ENCODE measurements at places on chromosomes 6 and 20. TPM values are rescaled to one million over a fixed set of nuclear protein-coding genes. Genes with fewer than 3 reads are reported as not detected.

- no peak for DNase-seq
Measured at GRCh38 chr6:118992186-118992795, 57.3 kb upstream of the MCM9 start.

DNA sequence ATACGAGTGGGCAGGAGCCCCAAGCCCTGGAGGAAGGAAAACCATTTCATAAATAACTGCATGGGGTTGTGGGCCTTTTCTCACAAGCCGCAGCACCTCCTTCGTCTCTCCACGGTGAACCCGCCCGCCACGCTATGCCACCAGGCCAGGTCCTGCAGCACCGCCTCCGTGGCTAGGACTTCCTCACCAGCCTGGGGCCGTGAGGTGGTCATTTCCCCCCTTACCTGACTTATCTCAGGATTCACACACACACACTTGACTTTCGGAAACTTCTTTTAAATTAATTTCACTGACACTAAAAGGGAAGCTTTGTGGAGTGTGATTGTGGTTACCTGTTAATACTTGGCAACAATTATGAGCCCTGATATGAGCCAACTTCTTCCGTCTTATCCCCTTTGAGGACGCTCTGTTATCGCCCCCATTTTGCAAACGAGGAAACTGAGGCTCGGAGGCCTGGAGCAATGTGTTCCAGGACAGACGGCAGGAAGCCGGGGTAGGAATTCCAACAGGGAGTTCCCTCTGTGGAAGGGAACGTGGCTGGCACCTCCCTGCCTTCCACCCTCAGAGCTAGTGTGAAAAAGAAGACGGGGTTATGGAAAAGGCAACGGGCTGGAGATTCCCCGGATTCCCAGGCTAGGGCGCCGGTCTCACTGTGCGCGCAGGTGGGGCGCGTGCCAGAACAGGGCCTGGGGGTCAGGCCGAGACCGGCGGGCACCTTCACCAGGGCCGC, 817 bp upstream of the SLCO4A1 start:
- DNase-seq, result no peak

DNA sequence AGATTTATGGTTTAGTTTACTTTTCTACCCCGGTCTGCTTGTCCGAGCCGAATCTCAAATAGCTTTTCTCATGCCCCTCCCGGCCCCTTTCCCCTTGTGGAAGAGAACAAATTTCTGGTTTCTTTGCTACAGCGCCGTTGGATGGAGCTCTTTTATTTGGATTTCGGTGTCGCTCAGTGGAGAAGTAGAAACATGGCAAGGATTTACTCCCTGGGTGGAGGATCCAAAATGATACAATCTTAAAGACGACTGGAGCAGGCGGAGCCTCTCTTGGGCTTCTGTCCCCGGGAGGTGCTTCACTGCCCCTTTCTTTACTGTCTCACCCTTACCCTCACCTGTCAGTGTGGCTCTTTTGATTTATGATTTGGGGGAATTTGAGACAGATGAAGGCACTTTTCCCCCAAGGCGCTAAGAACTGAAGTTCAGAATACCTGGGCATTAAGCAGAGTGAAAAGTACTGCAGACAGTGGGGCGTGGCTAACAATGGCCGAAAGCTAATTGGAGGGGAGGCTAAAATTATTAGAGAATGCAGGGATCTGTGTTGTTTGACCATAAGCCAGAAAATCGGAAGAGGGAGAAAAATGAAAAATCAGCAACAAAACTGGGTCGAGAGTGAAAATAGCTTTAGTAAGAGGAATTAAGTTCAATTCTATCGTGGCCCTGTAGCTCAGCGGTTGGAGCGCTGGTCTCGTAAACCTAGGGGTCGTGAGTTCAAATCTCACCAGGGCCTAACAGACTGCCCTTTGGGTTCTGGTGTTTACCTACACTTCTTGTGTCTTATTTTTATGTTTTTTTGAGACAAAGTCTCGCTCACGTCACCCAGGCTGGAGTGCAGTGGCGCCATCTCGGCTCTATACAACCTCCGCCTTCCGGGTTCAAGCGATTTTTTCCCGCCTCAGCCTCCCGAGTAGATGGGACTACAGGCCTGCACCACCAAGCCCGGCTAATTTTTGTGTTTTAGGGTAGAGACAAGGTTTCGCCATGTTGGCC, 145.1 kb upstream of the ZNF184 start:
- DNase-seq, result no peak

DNA sequence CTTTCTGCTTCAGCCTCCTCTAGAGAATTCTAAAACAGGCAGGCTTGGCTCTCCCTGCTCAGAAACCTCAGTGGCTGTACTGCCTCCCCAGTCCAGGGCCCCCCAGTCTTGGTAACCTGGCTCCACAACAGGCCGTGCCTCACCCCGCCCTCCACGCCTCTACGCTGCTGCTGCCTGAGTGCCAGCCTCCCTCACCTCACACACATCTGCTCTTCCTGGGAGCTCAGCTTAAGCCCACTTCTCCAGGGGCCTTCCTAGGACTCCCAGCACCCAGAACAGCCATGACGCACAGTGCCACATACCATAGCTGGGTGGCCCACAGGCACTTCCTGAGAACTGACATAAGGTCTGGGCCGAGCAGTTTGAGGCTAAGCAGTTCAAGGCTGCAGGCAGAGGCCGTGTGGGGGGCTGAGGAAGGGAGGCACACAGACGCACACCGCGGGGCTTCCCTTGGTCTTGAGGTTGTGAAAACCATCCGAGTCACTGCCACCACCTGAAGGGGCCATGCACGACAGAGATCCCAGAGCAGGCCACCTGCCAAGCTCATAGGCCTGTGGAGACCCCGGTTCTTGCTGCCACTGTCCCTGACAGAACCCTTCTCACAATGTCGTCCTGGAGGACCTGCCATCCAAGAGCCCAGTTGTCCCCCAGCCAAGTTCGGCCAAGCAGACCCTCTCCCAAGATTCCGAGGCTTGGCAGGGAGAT, 42.6 kb downstream of the DSTN start:
- DNase-seq, result no peak

GRCh38 chr6:81766482-81767069, 14.1 kb upstream of the TENT5A start:
- DNase-seq, result no peak

DNA sequence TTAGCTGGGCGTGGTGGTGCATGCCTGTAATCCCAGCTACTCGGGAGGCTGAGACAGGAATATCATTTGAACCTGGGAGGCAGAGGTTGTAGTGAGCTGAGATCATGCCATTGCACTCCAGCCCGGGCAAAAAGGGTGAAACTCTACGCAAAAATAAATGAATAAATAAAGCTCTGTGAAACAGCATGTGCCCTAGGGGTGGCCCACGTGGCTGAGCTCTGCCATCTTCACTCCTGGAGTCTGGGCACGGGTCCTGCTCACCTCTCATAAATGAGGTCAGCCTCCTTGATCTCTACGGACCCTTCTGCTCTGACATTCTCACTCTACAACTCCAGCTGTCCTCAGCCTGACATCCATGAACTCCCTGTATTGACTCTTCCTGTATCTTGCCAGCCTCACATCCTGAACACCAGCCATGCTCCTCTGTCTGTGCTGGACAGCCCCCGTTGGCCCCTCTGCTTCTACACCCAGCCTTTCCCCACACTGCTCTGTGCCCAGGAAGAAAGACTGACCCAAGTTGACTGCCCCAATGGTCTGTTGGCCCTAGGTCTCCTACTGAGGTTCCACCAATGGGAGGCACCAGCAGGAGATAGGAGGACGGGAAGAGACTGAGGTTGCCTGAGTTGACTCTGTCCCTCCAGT, 21.9 kb downstream of the CPNE5 start:
- no peak for DNase-seq

GRCh38 chr6:165119231-165120020, 190.0 kb downstream of the C6orf118 start:
- no peak for DNase-seq

DNA sequence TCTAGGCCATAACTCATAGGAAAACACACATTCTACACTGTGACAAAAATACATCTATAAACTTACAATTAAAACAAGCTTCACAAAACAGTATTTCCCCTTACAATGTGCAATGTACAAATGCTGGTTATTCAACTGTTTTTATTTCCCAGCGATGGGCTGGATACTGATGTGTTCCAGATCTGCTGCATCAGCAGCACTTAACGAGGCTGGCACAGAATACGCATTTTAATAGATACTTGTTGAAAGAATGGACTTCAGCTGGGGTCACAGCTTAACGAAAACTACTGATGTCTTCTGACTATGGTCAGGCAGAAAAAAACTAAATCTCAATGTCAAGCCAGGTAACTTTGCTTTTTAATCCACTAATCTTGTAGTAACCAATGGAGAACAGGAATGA, 70.9 kb downstream of the B4GALT5 start:
- DNase-seq, result no peak

DNA sequence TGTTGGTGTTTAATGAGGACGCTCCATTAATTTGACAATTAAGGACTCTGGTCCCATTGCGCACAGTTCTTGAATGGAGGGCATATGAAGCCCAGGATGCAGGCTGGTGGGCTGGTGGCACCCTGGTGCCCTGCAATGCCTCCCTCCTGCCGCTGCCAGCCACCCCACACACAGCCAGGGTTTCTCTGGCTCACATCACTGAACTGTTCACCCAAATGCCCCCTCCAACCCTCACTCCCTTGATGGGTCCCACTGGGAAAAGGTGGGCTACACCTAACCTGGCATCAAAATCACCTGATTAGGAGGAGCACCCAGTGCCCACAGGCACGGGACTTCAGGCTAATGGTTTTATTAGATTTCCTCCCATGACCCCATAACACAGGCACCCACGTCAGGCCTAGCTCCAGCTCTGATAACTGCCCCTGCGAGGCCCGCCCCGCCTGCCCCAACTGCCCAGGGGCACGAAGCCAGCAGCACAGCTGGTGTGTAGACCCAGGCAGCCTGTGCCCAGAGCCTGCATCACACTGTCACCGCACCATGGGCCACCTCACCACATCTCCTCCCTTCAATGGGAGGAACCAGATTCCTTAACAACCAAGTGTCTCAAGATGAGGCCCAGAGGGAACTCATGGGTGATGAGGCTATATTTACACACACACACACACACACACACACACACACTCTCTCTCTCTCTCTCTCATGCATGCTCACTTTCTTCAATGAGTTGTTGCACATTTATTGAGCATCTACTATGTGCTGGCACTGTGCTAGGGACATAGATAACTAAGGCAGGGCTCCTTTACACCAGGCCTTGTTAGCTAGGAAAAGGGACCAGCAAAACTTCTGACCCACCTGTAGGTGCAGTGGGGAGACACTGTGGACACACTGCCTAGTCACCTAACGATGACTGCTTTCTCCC, 107.3 kb downstream of the NOL4L start:
- no peak for DNase-seq

- DNase-seq, result no peak
Measured at GRCh38 chr20:6048391-6048790, 5.5 kb downstream of the LRRN4 start.

DNA sequence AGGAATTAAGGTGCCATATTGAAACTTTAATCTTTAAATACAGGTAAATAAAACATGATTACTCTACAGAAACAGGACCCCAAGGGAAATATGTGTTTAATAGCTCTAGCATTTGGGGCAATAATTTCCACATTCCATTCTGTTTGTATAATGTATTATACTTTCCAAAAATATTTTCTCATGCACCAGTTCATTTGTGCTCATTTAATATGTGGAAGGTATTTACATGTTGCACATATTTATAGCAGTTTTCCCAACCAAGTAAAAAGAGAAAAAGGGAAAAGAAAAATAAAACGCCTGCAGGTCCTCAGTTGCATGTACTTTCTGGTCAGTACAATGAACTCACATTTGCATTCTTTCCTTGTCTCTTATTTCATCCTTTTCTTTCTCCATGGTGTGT, 129.5 kb upstream of the SULF2 start:
- DNase-seq, result no peak

DNA sequence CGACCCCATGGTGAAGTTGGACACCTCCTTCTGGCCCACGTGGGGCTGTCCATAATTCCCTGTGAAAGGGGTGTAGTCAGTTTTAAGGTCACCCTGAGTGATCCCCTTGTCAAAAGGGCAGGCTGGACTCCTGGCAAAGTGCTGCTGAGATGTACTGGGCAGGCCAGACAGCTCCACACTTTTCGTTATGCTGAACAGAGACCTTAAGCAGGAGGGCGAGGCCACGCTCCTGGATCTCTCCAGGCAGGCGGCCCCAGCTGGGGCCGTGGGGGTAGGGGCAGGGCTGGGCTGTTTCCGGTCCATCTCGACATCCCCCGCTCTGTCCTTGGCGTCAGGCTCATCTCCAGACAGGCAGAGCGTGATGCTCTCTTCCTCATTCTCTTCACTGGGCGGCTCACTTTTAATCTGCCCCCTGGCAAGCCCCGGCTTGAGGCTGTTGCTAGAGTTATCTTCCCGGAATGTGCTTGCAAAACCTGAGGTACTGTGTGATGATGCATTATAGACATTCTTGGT, 56.7 kb downstream of the GJA10 start:
- no peak for DNase-seq

DNA sequence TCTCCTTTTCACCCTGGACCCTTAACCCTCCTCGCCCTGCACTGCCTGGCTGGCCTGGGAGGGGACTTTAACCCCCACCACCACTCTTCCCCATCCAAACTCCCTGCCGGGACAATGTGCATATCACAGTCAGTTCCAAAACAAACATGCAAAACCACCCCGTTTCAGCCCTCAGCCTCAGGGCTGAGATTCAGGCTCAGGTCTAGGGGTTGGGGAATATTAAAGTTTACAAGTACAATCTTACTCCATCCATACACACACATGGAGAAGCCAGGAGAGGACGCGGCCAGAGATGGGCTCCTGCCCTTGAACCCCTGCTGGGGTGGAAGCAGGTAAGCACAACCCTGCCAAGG, 534 bp downstream of the KIAA1755 start:
- DNase-seq, result no peak

DNA sequence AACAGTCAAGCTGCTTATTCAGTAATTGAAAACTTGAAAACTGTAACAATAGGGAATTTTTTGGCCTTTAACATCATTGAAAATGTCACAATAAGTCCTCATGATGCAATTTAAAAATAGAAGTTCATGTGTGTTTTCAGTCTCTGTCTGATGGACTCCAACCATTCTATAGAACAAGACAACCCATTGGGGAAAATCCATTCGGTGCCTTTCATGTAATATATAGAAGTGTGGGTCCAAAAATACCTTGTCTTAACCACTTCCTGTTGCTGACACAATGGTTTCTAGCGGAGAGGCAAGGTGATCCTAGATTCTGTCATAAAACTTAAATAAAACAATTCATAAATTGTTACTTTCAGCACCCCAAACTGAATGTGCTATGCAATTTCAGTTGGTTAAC, 1131.3 kb upstream of the MAP3K7 start:
- no peak for DNase-seq

GRCh38 chr20:37315021-37315451, 25.6 kb downstream of the MANBAL start:
- DNase-seq, result no peak

The RSPH4A gene
- 4.4 TPM for total RNA-seq

The CD93 gene
- total RNA-seq, result 15.9 TPM

The GFOD1 gene
- 33.8 TPM for total RNA-seq

The C6orf163 gene
- total RNA-seq, result 12.3 TPM

The FANCE gene
- 6.9 TPM for total RNA-seq

The GTSF1L gene
- not detected for total RNA-seq

The MTRF1L gene
- total RNA-seq, result 21.7 TPM

The CHMP4B gene
- 20.4 TPM for total RNA-seq

The COL19A1 gene
- 0.45 TPM for total RNA-seq

The KCNQ2 gene
- total RNA-seq, result 116 TPM

The SCUBE3 gene
- total RNA-seq, result 2.5 TPM

The ADGB gene
- 0.36 TPM for total RNA-seq

Measured in cerebellum (tissue), 4 donors.